Natural killer cell treated with Interleukin-12 subunit alpha and Interleukin-12 subunit beta and Interleukin-15 and Interleukin-18, amount 100 ng/mL, for 72 hours (primary cell): ENCODE measurements at places on chromosomes 16 and 17. TPM values are rescaled to one million over a fixed set of nuclear protein-coding genes. Genes with fewer than 3 reads are reported as not detected.

Gene C16orf74
- not detected for total RNA-seq

Gene CHST5
- total RNA-seq, result 0.14 TPM

GRCh38 chr16:68473358-68474070 lies 25.2 kb upstream of the SMPD3 start:
- no peak overlapping the region for H3K4me3 ChIP-seq
- peaks cover 23% of the 10 kb centered on the region for H3K4me1 ChIP-seq
- DNase-seq, result no peak
- no peak overlapping the region for H3K27ac ChIP-seq
- peaks cover under 1% of the 10 kb centered on the region for H3K27me3 ChIP-seq

Gene KRTAP3-1
- not detected for total RNA-seq

DNA sequence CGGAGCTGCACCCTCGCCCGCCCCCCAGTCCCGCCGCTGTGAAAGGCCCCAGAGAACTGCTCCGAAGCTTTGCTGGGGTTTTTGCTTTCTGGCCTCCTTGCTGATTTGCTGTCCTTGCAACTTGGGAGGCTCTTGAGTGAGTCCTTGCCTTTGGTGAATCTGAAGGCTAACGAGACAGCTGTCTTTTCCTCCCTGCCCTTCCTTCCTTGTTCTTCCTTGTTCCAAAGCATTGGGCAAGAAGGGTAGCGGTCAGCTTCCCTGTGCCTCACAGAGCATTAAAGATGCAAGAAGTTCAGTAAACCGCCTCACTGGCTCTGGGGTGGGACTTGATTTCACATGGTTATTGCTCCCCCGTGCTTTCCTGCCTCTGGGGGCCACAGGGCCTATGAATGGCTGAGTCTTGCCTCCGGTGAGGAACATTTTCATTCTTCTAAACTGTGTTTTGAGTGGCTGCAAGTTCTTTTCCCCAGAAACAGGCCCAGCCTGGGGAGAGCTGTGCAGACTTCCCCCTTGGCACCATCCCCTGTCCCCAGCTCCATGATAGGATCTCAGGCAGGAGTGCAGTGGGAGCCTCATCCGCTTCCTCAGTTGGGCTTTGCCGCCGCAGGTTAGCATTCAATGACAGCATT lies 1.4 kb downstream of the YPEL2 start:
- peak overlapping the region; percentile 90 for H3K4me3 ChIP-seq
- H3K27me3 ChIP-seq, result no peaks in the 10 kb centered on the region
- H3K36me3 ChIP-seq, result no peaks in the 10 kb centered on the region
- H3K27ac ChIP-seq, result no peak overlapping the region

- H3K27ac ChIP-seq, result peak overlapping the region; percentile 92
- H3K4me1 ChIP-seq, result peaks cover 34% of the 10 kb centered on the region
- DNase-seq, result no peak
- no peaks in the 10 kb centered on the region for H3K27me3 ChIP-seq
- H3K36me3 ChIP-seq, result peaks cover 28% of the 10 kb centered on the region
These were observed 1.2 kb upstream of the BLTP2 start for GRCh38 chr17:28646039-28646754.

Gene DEXI
- 36.3 TPM for total RNA-seq

GRCh38 chr17:40320756-40321523 lies 12.0 kb downstream of the RARA start:
- H3K4me1 ChIP-seq, result peaks cover 82% of the 10 kb centered on the region
- no peaks in the 10 kb centered on the region for H3K27me3 ChIP-seq
- DNase-seq, result no peak
- H3K4me3 ChIP-seq, result peak overlapping the region; percentile 93
- peak overlapping the region; percentile 98 for H3K27ac ChIP-seq

Gene GNG13
- total RNA-seq, result not detected

- no peak for DNase-seq
- H3K4me3 ChIP-seq, result no peak overlapping the region
- peaks cover 5% of the 10 kb centered on the region for H3K4me1 ChIP-seq
- no peaks in the 10 kb centered on the region for H3K36me3 ChIP-seq
- H3K27ac ChIP-seq, result no peak overlapping the region
- peaks cover 26% of the 10 kb centered on the region for H3K27me3 ChIP-seq
These were observed 22.7 kb downstream of the CHD9NB start for GRCh38 chr16:53029971-53030370.

DNA sequence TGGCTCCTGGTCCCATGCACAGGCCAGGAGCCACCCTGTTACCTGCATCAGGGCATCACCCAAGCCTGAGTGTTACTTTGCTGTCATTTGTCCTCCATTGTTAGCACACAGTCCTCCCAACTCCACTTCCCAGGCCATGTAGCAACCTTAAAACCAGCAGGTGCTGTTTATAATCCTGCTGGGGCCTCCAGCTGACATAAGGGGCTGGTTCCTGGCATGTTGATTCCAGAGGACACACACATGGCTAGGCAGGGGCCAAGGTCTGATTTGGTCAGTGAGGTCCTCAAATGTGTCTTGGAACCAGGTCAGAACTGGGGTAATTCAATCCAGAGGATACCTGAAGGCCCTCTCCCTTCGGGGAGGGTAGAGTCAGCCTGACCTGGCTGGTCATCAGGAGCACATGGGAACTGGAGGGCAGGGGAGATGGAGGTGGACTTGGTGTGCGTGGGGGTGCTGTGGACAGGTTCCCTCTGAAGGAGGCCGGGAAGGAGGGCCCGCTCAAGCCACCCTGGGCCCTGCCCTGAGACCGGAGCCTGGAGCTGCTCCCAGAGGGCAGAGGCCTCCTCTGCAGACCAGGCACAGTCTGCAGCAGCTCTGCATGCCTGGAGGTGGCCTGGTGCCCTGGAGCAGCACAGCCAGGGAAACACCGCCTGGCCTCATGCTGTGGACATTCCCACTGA lies 6.6 kb downstream of the ADORA2B start:
- H3K36me3 ChIP-seq, result no peaks in the 10 kb centered on the region
- peaks cover under 1% of the 10 kb centered on the region for H3K4me1 ChIP-seq
- H3K27me3 ChIP-seq, result peaks cover 8% of the 10 kb centered on the region
- H3K4me3 ChIP-seq, result no peak overlapping the region

GRCh38 chr17:19284005-19284959 lies 47.1 kb downstream of the EPN2 start:
- peak overlapping the region; percentile 85 for H3K27ac ChIP-seq
- peaks cover 35% of the 10 kb centered on the region for H3K4me1 ChIP-seq
- DNase-seq, result no peak
- H3K36me3 ChIP-seq, result no peaks in the 10 kb centered on the region
- H3K4me3 ChIP-seq, result peak overlapping the region; percentile 70

- H3K4me3 ChIP-seq, result no peak overlapping the region
- no peaks in the 10 kb centered on the region for H3K36me3 ChIP-seq
- H3K4me1 ChIP-seq, result no peaks in the 10 kb centered on the region
- no peak overlapping the region for H3K27ac ChIP-seq
These were observed 59.4 kb downstream of the RTN4RL1 start for GRCh38 chr17:1965556-1966273.

DNA sequence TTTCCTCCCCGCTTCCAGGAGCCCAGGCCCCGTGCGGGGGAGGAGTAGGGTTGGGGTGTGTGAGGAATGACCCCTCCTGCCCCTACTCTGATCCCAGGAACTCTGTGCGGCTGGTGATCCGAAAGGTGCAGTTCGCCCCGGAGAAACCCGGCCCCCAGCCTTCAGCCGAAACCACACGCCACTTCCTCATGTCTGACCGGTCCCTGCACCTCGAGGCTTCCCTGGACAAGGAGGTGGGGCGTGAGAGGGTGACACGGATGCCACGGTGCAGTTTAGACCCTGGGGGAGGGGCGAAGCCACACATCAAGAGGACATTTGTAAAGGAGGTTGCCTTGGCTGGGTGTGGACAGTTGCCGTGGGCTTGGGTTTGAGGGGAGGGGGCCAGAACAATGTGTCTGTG lies 7.4 kb downstream of the ARRB2 start:
- peak; percentile 87 for DNase-seq
- H3K4me3 ChIP-seq, result peak overlapping the region; percentile 83
- peaks cover 34% of the 10 kb centered on the region for H3K36me3 ChIP-seq
- H3K27me3 ChIP-seq, result no peaks in the 10 kb centered on the region
- H3K4me1 ChIP-seq, result peaks cover 78% of the 10 kb centered on the region

DNA sequence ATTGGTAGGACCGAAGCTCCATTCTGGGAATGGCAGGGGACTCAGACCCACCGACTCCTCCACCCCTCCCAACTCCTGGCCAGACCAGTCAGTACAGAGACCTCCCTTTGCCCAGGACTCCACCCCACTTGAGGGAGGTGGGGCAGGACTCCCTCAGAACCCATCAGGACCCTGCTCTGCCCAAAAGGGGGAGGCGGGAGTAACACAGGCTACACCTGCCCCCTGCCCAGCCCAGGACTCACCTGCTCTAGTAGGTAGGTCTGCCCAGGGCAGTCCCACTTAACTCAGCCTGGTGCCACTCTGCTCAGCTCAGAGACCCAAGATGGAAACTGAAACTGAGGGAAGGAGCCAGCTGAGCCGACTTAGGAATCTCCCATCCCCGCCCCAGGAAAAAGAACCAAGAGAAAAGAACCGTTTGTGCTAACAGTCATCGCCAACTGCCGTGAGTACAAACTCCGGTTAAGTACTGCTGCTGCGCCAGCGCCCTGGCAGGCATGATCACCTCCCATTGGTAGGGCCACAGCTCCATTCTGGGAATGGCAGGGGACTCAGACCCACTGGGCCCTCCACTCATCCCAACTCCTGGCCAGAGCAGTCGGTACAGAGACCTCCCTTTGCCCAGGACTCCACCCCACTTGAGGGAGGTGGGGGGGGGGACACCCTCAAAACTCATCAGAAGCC lies 503 bp downstream of the DHX58 start:
- no peak for DNase-seq
- H3K27me3 ChIP-seq, result no peaks in the 10 kb centered on the region
- peak overlapping the region; percentile 82 for H3K4me3 ChIP-seq
- H3K27ac ChIP-seq, result peak overlapping the region; percentile 94
- H3K4me1 ChIP-seq, result peaks cover 32% of the 10 kb centered on the region
- no peaks in the 10 kb centered on the region for H3K36me3 ChIP-seq

Gene MAPT
- total RNA-seq, result 0.14 TPM

DNA sequence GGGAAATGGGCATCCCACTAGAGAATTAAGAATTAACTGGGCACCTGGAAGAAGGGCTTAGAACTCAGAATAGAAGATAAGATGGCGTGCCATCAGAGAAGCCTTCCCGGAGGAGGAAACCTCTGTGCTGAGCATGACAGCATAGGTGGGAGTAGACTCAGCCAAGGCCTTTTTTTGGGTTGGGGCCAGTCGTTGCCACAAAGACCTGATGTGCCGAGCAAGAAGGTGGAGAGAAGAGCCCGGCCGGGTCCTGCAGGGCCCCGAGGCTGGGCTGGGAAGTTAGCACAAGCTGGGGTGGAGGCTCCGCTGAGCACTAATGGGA lies 1.1 kb upstream of the RAB11FIP4 start:
- no peak overlapping the region for H3K27ac ChIP-seq
- DNase-seq, result no peak
- peaks cover 37% of the 10 kb centered on the region for H3K27me3 ChIP-seq

Gene RNF222
- not detected for total RNA-seq

DNA sequence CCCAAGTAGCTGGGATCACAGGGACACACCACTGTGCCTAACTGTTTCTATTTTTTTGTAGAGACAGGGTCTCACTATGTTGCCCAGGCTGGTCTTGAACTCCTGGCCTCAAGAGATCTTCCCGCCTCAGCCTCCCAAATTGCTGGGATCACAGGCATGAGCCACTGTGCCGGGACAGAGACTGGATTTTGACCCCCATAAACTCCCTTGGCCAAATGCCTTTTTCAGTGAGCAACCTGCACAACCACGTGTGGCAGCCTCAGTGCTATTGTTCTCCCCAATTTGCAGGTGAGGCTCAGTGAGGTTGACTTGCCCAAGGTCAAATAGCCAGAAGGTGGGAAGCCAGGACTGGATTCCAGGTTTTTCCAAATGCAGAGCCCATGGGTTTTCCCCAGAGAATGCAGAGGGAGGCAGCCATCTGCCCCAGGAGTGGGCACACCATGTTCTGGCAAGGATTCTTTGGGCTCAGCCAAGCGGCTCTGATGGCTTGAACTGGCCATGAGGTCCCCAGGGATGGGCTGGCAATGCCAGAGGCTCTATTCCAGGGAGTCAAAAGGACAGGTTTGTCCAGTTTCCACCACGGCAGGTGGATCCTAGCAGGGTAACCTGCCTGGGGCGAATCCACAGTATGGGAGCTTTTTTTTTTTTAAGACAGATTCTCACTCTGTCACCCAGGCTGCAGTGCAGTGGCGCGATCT lies 1.8 kb downstream of the IL27 start:
- no peak overlapping the region for H3K27ac ChIP-seq
- H3K36me3 ChIP-seq, result no peaks in the 10 kb centered on the region
- H3K4me1 ChIP-seq, result peaks cover 25% of the 10 kb centered on the region
- no peak for DNase-seq
- H3K4me3 ChIP-seq, result no peak overlapping the region

Gene WDR45B
- 68.0 TPM for total RNA-seq

DNA sequence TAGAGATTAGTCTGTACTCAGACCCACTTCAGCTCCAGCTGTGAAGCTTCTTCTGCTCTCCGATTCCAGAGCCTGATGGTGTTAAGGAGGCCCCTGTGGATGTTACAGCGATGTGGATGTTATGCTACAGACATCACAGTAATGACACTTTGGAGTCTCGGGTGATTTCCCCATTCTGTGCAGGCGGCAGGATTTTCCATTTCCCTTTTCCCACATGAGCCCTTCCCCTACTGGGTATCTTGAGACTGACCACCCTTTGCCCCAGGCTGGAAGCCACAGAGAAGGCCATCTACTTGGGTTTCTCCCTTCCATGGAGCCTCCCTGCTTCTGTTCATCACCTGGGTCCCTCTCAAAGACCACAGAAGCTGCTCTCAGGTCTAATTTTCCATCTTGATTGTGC lies 78.3 kb downstream of the KCNJ12 start:
- H3K27me3 ChIP-seq, result peaks cover 5% of the 10 kb centered on the region
- H3K36me3 ChIP-seq, result no peaks in the 10 kb centered on the region
- no peak for DNase-seq

- no peak for DNase-seq
- H3K27ac ChIP-seq, result no peak overlapping the region
- no peaks in the 10 kb centered on the region for H3K36me3 ChIP-seq
- H3K27me3 ChIP-seq, result peaks cover 11% of the 10 kb centered on the region
These were observed 12.6 kb upstream of the GOSR2 start for GRCh38 chr17:46910179-46910927.

GRCh38 chr17:67256075-67256732 lies 11.2 kb upstream of the HELZ start:
- H3K4me1 ChIP-seq, result peaks cover 26% of the 10 kb centered on the region
- no peaks in the 10 kb centered on the region for H3K36me3 ChIP-seq

- peaks cover 80% of the 10 kb centered on the region for H3K27me3 ChIP-seq
- no peak overlapping the region for H3K4me3 ChIP-seq
- no peaks in the 10 kb centered on the region for H3K4me1 ChIP-seq
- no peak overlapping the region for H3K27ac ChIP-seq
- no peak for DNase-seq
- H3K36me3 ChIP-seq, result no peaks in the 10 kb centered on the region
These were observed 12.0 kb upstream of the KRT23 start for GRCh38 chr17:40949418-40949817.

GRCh38 chr16:52863000-52863399 lies 189.7 kb downstream of the CHD9NB start:
- H3K36me3 ChIP-seq, result no peaks in the 10 kb centered on the region
- H3K27ac ChIP-seq, result no peak overlapping the region
- DNase-seq, result no peak
- H3K4me1 ChIP-seq, result no peaks in the 10 kb centered on the region

DNA sequence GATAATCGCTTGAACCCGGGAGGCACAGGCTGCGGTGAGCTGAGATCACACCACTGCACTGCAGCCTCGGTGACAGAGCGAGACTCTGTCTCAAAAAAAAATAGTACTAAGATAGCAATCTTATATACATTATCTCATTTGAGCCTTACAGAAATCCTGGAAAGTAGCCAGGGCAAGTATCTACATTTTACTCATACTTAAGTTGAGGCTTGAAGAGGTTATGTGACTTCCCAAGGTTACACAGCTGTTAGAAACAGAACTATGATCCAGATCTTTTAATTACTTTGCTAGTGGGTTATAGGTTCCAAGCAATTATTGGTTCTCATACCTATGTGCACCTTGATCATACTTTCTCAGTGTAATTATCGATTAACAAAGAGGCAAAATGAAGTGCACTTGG lies 15.4 kb downstream of the C17orf78 start:
- no peak overlapping the region for H3K4me3 ChIP-seq
- H3K27ac ChIP-seq, result no peak overlapping the region
- no peaks in the 10 kb centered on the region for H3K27me3 ChIP-seq

Gene VASN
- 0.33 TPM for total RNA-seq
